ENCODE measurements at places on chromosomes 11 and 22.

DNA sequence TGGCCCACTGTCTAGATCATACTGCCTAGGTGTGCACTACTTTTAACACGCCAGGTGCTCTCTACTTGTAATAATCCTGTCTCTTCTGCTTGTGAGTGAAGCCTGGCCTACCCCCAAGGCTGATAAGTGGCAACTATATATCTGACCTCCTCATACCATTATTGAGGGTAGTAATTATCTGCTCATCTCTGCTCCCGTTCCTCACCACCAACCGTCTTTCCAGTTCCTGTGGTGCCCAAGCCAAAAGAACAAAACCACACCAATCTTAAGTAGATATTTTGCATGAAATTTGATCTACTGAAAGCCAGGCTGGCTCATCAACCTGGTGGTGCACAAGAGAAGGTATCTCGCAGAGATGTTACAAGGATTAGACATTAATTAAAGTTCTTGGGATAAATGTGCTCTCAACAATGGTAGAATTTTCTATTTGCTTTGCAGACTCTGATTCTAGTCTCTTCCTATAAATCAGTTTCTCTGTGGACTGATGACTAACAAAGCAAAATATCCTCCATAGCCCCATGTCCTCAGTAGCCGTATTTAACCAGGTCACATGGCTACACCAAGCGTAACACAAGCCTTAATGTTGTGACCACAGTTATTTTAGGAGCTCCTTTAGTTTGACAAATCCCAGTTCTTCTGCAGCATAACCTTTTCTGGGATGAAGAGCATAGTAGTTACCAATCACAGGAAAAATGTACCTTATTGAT, 267.2 kb downstream of the NTM start:
- peak; percentile 42 for DNase-seq

DNA sequence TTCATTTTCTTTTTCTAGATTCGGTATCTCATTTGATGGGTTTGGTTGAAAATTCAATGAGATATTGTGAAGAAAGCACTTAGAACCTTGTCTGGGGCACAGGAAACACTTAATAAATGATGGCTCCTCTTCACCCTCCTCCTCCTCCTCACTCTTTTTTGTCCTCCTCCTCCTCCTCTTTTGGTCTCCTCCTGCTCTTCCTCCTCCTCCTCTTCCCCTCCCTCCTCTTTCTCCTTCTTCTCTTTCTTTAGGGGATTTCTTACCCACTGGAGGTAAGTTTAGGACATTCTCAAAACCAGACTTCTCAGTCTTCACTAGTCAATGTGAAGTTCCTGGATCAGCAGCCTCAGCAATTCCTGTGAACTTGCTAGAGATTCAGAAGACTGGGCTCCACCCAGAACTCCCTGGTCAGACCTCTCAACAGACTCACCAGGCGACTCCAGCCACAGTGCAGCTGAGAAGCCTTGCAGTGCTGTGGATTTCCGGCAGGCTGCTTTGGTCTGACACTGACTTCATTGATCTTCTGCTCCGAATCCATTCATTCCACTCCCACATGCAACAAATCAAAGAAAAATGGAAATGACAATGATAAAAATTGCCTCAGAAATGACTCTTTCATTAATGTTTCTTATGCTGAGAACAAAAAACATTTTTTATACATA, 368.6 kb upstream of the B3GAT1 start:
- DNase-seq = no peak

DNA sequence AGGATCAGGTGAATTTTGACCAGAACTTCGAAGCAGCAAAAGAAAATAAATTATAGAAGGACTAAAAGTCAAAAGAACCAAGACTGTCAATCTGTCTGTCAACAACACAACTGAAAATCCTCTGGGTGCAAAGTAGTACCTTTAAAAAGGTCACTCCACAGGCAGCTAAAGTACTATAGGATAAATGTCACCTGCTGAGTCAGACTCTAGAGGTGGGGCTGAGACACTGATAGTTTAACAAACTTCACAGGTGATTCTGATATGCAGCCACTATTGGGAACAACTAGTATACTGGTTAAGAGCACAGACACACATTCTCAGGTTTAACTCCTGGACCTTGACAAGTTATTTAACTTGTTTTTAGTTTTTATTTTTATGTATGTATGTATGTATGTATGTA, 107.3 kb downstream of the FCHSD2 start:
- no peak for DNase-seq

DNA sequence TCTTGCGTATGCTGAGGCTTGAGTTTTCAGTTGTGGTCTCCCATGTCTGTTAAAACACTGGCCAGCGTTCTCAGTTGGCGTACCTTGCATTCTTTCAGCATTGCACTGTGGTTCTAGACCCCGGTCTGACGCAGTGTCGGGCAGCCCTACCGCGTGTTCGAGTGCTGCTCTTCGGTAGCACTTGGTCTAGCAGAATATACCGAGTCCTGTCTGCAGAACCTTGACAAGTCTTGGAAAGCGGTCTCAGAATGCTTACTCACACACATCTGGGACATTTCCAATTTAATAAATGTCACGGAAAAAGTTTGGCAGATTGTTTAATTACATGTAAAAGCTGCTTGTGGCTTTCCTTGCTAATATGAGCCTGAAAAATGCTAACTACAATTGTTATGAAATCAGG, 32.6 kb downstream of the PPFIA1 start:
- peak; percentile 88 for DNase-seq

- DNase-seq = no peak
These were observed 634 bp downstream of the TIMM8B start for GRCh38 chr11:112085822-112086421.

- no peak for DNase-seq
These were observed 21.1 kb upstream of the RAB1B start for GRCh38 chr11:66247295-66247694.

DNA sequence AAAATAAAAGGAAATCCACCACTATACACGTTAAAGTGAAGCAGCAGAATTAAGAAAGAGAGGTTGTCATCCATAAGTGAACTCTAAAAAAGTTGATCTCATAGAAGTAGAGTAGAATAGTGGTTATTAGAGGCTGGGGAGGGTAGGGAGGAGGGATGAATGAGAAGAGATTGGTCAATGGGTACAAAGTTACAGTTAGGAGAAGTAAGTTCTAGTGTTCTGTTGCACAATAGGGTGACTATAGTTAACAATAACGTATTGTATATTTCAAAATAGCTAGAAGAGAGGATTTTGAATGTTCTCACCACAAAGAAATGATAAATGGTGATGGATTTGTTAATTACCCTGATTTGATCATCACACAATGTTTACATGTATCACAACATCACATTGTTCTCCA, 72.0 kb downstream of the CD82 start:
- no peak for DNase-seq

DNA sequence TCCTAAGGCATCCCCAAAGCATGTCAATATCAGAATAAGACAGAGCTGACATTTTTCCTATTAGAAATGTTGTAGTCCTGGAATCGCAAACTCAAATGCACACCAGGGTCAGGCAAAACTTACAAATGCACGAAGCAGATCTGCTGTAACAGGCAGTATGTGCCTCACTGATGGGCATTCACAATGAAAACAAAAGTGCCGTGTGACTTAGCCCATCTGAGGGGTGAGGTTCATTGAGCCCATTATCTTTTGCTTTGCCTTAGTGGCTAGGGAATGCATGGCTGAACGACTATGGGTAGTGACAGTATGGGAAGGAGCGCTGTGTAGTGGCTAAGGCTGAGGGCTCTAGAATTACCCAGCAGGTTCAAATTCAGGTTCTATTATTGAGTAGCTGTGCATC, 43.1 kb upstream of the RASSF10 start:
- DNase-seq = no peak

DNA sequence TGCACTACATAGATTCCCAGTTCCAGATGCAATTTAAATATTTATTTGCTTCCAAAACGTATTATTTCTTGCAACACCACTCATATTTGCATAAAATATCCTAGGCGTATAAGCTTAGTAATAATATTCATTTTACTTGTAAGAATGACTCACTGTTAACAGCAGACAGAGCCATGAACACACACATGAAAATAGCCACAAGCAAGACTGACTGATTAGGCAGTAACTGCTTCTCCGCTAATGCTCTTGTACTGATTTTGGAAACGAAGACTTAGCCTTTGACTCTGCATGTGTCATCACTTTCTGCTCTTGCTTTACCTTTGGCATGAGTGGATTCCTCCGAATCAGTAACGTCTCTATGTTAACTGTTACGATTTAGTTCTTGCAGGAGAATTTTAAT, 6.0 kb downstream of the OR10Q1 start:
- DNase-seq = no peak

- no peak for DNase-seq
These were observed 5.4 kb downstream of the DDI1 start for GRCh38 chr11:104041792-104042191.

GRCh38 chr11:107017433-107018218, 650 bp downstream of the GUCY1A2 start:
- no peak for DNase-seq

- DNase-seq = no peak
These were observed 1.6 kb downstream of the EFEMP2 start for GRCh38 chr11:65870706-65871681.

DNA sequence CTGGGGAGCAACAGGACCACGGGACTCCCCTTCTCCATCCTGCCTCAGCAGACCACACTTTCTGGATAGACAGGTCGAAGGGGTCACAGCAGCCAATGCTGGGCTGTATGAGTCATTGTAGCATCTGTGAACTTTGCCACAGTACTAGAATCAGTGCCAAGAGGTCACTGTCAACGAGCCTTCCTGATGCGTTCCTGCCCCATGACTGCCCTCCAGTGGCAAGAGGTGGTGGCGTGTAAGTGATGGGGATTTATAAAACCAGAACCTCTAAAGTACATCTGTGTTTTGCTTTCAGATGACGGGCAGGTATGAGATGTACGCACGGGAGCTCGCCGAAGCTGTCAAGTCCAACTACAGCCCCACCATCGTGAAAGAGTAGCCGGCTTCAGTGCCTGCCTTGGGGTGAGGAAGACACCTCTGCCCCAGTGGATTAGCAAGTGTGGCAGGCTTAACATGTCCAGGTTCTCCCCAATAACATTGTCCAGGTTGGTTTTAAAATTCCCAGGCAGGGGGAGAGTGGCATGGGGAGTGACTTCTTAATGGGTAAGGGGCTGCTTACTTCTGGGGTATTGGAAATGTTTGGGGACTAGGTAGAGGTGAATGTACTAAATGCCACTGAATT, 29.4 kb downstream of the GUCD1 start:
- DNase-seq = no peak

- no peak for DNase-seq
These were observed 68.2 kb downstream of the FBXO7 start for GRCh38 chr22:32542677-32543357.

- no peak for DNase-seq
These were observed 49.6 kb downstream of the COMMD9 start for GRCh38 chr11:36239636-36240035.

DNA sequence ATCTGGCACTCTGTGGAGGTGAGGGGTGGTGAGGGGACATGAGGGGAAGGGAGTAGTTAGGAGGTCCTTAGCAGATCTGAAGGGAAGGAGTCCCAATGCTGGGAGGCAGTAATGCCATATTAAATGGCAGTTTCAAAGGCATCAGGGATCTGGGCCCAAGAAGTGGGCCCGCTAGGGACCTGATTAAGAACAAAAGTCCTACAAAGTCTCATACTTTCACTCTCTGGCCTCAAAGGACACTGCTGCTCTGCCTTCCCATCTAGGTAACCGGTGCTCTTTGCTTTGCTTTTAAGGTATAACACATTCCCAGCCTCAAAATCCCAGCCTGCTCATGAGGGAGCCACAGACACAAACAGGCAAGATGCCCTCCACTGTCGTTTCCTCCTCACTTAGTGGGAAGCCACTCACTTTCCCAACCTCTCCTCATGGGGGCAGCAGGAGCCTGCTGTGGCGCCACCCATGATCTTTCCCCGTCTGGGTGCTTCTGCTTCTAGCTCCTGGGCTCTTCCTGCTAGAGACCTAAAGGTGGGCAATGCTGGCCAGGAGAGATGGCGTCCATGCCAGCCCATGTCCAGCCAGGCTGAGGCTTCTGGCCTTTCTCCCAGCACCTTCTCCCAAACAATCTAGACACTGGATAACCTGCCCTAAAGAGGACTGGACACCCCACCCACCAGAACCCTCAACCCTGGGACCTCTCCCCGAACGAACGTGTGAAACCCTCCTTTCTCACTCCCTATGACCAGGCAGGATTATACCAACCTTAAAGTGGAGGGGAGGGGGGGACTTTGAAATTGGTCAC, 68.3 kb downstream of the PLEKHA7 start:
- no peak for DNase-seq

- DNase-seq = no peak
These were observed 77.3 kb downstream of the PIWIL3 start for GRCh38 chr22:24697172-24697571.

GRCh38 chr11:75631086-75631730, 37.6 kb downstream of the MAP6 start:
- DNase-seq = no peak

DNA sequence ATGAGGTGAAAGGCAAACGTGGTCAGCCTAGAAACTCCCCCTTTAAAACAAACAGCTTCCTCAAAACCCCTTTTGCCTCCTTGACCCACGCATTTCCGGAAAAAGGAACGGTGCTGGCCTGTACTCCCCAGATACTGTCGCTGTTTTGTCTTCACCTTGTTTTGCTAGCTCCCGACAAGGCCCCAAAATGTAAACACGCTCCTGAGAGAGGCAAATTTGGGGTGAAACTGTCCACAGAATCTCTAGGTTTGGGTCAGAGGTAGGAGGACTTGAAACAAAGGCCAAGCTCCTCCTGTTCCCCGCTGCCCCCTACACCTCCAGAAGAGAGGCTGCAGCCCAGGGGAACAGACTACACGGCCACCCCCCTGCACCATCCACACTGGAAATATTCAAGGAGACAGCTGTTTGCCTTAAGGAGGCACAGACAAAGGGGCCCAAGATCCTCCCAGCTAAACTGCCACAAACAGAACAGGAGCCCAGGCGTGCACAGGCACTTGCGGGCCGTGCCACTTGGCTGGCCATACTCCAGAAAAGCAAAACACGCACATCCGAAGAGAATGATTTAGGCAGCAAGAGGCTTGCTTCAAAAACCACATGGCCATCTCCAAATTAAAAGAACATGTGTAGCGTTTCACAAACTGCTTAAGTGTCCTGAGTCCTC, 160.5 kb upstream of the GRK3 start:
- DNase-seq = peak; percentile 31

GRCh38 chr11:100013011-100013410, 674.1 kb upstream of the ARHGAP42 start:
- DNase-seq = no peak

DNA sequence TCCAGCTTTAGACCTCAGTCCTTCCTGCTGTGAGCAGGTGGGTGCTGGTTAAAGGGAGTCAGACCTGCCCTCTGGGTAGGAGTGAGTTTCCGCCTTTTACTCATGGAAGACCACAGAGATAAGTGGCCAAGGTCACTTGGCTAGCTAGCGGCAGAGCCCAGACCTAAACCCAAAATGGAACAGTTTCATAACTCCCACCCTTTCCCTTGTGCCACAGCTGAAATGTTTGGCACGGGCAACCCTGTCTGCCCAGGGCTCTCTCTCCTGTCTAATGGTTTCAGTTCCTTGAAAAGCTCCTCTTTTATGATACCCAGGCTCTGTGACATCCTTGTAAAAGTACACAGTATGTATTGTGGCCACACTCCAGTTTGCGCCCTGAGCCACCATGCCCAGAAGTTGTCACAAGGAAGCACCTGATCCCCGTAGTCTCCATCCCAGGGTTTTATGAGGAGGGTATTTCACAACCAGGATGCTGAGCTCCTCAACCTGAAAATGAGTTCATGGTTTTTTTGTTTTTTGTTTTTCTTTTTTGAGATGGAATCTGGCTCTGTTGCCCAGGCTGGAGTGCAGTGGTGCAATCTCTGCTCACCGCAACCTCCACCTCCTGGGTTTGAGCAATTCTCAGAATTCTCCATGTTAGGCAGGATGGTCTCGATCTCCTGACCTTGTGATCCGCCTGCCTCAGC, 5.1 kb downstream of the MB start:
- no peak for DNase-seq

- DNase-seq = no peak
These were observed 20.9 kb downstream of the TCP11L1 start for GRCh38 chr11:33060271-33060670.

All from AG09309 (cell line).